ENCODE measurements at places on chromosomes 4 and X.

GRCh38 chr4:116016201-116016600 is 902.8 kb upstream of the NDST4 start:
- DNase-seq = no peak

GRCh38 chrX:36898301-36898700 is 109.9 kb upstream of the FAM47C start:
- DNase-seq = no peak

DNA sequence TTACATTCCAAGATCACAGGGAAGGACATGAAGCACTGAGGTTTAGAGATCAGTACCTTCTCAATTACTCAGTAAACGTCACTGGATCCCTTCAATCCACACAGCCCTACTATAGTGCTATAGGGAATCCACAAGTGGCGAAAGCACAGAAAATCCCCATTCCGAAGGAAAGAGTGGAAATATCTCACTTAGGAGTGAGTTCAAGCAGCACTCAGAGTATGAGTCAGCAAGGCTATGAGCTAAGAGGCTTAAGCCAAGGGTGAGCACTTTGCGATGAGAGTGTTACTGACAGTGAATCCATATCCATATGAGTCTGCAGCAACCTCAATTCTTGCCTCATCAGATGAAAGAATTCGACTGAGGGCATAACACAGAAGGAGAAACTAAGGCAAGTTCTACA is 165.1 kb downstream of the VSIG4 start:
- no peak for DNase-seq

GRCh38 chrX:119677654-119677981 is 15.3 kb downstream of the SEPTIN6 start:
- no peak for DNase-seq

- no peak for DNase-seq
Measured at GRCh38 chr4:145840162-145840768, 98.4 kb downstream of the ZNF827 start.

DNA sequence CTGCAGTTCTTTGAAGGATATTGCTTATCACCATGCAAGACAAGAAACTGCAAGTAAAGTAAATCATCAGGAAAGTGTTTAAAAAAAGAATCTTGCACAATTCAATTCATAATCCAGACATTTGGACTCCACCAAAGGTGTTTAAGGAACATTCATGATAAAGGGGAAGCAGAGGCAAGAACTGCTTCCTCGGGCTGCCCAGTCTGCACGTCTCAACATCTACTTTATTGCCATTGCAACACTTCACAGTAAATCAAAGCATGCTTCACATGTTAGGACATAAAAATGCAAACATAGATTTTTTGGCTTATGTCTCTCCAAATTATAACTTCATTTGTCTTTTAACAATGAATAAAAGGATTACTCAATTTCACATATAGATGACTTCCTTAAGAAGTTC is 42.5 kb downstream of the MID1 start:
- DNase-seq = no peak

DNA sequence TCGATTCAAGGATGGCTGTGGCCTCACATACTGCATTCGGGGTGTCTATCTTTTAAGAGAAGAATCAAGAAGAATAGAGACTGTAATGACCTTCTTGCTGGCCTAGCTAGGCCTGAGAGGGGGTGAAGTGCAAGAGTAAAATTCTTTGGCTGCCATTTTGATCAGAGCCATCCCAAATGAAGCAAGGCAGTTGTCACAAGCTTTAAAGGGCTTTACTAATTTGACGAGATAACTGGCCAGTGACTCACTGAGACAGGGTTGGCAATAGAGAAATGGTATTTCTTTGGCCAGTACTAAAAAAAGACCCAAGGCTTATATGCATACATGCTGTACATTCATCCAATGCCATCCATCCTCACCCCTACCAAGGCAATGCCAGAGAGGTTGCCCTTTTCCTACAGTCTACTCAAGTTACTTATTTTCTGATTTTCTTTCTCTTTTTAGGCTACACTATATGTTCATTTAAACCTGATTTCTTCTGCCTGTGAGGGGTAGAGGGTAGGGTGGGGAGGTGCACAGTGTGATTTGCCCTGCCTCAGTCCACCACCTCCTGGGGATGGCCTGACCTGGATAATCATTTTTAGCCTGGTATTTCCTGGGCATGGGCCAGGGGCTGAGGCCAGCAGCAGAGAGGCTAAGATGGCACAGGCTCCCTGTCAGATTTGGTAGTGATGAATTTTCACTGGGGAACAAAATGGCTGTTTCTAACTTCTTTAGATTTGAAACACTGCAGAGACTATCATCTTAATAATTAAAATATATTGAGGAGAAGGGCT is 32.2 kb downstream of the ATG4A start:
- no peak for DNase-seq

DNA sequence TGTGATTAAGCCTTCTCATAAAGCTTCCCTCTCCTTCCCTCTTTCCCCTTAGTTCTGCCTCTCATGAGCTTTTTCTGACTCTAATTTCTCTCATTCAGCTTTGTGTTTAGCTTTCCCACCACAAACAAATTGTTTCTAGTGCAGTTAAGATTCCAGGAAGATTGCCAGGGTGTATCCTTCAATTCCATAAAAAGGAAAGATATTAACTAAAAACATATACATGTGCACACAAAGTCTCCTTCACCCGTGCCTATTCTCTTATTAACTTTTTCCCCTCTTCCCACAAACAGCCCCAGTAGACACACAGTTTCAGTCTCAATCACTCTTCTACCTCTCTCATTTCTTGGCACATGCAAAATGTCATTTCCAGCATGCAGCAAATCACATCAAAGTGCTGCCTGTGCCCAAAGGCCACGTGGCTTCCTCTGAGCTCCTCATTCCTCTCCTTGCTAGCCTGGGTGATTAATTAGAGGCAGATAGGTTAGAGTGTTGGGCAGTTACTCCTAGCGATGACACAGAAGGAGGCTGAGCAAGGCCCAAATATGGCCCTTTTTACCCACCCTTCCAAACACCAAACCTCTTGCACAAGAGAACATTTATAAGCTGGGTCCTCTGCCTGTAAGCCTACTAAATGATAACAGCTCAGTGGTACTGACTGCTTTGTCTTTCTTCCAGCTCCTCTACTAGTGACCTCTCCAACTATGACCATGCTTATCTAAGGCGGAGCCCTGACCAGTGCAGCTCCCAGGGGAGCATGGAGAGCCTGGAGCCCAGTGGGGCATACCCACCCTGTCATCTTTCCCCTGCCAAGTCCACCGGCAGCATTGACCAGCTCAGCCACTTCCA is 159.6 kb downstream of the SOWAHB start:
- DNase-seq = peak; percentile 9

DNA sequence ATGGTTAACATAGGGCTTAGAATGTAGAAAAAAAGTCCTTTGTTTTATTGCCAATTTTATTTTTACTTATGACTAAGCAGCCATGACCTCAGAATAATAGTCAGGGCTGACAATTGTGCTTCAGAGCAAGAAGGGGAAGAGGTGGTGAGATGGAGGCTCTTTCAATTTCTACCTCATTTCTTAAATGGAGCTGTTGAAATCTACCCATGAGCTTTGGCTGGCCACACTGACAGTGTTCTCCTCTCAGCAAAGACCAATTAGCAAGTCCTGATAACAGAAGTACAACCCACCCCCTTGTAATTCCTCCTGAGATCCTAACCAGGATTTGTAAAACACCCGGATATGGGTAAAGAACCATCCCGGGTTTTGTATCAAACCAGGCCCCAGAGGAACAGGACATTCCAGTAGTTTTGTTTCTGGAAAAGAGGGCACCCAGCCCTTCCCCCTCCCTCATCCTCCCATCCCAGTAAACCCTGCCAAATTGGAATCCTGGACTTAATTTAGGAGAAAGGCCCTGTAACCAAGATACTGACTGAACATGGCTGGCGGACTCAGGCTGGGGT is at the start of gene HEPH:
Gene HEPH, plus strand, starts transcription at position 399 of the 563 bp plus-strand sequence. CDS start 6,324 bp downstream, outside the sequence.
- DNase-seq = no peak

- no peak for DNase-seq
Measured at GRCh38 chr4:6900181-6900812, 9.3 kb upstream of the TBC1D14 start.

DNA sequence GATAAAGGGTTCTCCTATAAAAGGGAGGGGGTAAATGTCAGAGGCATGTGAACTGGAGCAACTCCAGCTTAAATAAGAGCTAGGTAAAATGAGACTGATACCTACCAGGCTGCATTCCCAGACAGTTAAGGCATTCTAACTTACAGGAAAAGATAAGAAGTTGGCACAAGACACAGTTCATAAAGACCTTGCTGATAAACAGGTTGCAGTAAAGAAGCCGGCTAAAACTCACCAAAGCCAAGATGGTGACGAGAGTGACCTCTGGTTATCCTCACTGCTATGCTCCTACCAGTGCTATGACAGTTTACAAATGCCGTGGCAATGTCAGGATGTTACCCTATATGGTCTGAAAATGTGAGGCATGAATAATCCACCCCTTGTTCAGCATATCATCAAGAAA is 13.1 kb upstream of the SULT1B1 start:
- DNase-seq = no peak

- DNase-seq = no peak
Measured at GRCh38 chr4:136690360-136690759, 841.9 kb downstream of the PCDH18 start.

- no peak for DNase-seq
Measured at GRCh38 chr4:171985129-171985528, 171.9 kb downstream of the GALNTL6 start.

DNA sequence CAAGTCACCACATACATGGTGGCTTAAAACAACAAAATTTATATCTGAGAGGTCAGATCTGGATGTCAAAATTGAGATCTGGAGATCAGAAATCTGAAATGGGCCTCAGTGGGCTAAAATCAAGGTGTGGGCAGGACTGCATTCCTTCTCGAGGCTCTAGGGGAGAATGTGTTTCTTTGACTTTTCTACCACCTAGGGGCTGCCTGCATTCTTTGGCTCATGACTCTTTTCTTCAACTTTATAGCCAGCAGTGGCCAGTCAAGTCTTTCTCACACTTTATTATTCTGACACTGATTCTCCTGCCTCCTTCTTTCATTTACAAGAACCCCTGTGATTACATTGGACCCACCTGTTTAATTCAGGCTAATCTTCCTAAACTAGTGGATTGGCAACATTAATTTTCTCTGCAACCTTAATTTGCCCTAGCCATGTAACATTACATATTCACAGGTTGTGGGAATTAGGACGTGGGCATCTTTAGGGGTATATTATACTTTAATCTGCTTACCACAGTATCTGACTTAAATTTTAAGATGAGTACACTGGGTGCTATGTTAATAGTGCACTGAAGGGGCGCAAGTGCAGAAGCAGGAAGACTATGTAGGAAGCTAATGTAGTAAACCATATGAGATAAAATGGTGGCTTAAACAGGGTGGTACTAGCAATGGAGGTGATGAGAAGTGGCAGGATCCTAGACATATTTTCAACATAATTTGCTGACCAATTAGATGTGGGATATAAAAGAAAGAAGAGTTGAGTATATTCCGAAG is 188.0 kb downstream of the SLC4A4 start:
- no peak for DNase-seq

DNA sequence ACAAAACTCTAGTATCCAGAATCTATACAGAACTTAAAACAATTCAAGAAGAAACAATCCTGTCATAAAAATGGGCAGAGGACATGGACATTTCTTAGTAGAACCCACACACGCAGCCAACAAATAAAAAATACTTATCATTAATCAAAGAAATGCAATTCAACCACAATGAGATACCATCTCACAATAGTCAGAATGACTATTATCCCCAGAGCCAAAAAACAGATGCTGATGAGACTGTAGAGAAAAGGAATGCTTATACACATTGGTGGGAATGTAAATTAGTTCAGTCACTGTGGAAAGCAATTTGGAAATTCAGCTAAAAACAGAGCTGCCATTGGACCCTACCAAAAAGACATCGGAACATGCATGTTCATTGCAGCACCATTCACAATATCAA is 37.9 kb downstream of the RAB40AL start:
- DNase-seq = no peak

- no peak for DNase-seq
Measured at GRCh38 chr4:38455092-38455862, 208.7 kb upstream of the KLF3 start.

DNA sequence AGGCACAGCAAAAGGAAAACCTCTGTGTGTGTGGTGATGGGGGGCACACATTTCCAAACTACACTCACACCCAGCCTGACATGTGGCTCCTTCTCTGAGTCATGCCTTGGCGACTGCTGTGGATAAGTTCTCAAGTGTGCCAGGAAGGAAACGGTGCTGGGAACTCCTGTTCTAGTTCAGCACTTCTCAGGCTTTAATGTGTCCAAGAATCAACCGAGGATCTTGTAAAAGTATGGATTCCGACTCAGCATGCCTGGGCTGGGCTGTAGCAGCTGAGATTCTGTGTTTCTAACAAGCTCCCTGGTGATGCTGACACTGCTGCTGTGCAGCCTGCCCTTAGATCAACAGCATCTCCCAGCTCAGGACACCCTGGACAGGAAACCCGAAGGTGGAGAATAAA is 20.2 kb downstream of the CLNK start:
- no peak for DNase-seq

DNA sequence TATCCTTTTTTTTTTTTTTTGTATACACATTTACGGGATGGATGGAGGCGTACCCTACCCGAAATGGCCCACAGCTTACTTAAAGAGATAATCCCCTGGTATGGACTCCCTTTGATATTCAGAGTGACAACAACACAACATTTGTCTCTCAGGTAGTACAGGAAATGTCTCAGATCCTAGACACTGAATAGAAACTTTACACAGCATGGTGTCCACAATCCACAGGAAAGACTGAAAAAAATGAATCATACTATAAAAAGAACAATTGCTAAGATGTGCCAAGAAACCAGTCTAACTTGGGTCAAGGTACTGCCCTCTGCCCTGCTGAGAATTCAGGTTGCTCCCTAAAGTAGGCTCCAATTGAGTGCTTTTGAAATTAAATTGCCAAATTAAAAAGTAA is 100.8 kb upstream of the LANCL3 start:
- DNase-seq = no peak

GRCh38 chrX:64188901-64189300 is 16.6 kb downstream of the AMER1 start:
- DNase-seq = no peak

GRCh38 chr4:150152766-150153165 is 74.5 kb downstream of the DCLK2 start:
- DNase-seq = no peak

DNA sequence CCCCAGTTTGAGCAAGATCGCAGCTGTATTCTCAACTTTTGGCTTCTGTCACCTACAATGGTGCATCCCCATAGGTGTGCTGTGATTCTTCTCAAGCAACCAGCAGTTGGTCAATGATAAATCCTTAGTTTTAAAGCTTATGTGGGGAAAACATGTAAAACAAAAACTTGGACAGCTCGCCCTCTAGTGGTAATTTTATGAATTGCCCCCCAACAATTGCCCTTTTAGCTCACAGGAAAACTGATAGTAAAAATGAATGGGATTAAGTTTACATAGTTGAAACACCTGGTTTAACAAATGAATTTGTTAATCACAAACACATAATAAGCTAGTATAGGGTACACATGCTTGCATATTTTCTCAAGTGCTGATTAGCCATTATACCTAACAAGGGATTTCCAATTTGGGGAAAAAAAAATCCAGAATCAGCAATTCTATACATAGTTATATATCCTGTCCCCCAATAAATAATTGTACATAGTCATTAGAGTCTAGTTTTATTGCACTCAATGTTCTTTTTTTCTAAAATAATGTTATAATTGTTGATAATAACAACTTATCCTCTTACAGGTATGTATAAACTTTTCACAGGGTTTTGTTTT is 30.1 kb downstream of the TEX13A start:
- DNase-seq = no peak

GRCh38 chr4:87015416-87015815 is 80.6 kb downstream of the AFF1 start:
- DNase-seq = no peak

GRCh38 chr4:125315576-125316400 is 1.0 kb downstream of the FAT4 start:
- DNase-seq = no peak

Measured in stimulated activated naive B cell treated with anti-CD40 and anti-IgM and Interleukin-4, amounts not matched to agents 10 μg/mL and 1 μg/mL and 100 μg/mL, for 72 hours (primary cell).